ENCODE measurements at places on chromosomes 12 and 14. TPM values are rescaled to one million over a fixed set of nuclear protein-coding genes. Genes with fewer than 3 reads are reported as not detected.

Gene PCNX4
- 78.5 TPM for total RNA-seq

Gene POLE2
- 16.2 TPM for total RNA-seq

Gene MYO1A
- not detected for total RNA-seq

Gene MYBPC1
- 0.15 TPM for total RNA-seq

Gene KRT6C
- total RNA-seq = not detected

Gene GARIN6
- total RNA-seq = not detected

Gene PKP2
- 4.4 TPM for total RNA-seq

Gene AQP6
- 0.17 TPM for total RNA-seq

Gene KLRB1
- not detected for total RNA-seq

Gene MYH6
- not detected for total RNA-seq

Gene PDE3A
- 68.2 TPM for total RNA-seq

Gene RHEBL1
- total RNA-seq = 3.6 TPM

Gene RD3L
- total RNA-seq = not detected

Gene PTGDR
- total RNA-seq = not detected

Gene FAM181A
- not detected for total RNA-seq

Gene MYRFL
- total RNA-seq = not detected

Gene TMEM229B
- 0.20 TPM for total RNA-seq

Gene MYF6
- not detected for total RNA-seq

Gene PLA2G1B
- not detected for total RNA-seq

Gene CCDC197
- not detected for total RNA-seq

Gene SDS
- not detected for total RNA-seq

Gene CLEC2A
- not detected for total RNA-seq

Gene KRR1
- 46.8 TPM for total RNA-seq

Gene PELI2
- 44.6 TPM for total RNA-seq

Gene LPAR5
- not detected for total RNA-seq

Gene SOX5
- not detected for total RNA-seq

Gene SUDS3
- total RNA-seq = 45.8 TPM

Gene MANSC4
- not detected for total RNA-seq

Gene LMNTD1
- total RNA-seq = 0.15 TPM

Gene KCNK10
- total RNA-seq = 0.07 TPM

Gene KRT85
- total RNA-seq = not detected

Gene GZMB
- not detected for total RNA-seq

Gene TTLL5
- 16.2 TPM for total RNA-seq

Gene TMPRSS12
- total RNA-seq = not detected

Gene WNT1
- not detected for total RNA-seq

Gene CDH24
- 4.6 TPM for total RNA-seq

Gene CELA1
- not detected for total RNA-seq

Gene POLE
- 23.6 TPM for total RNA-seq

Gene COL2A1
- total RNA-seq = 4.8 TPM

Gene TAS2R10
- not detected for total RNA-seq

Gene SPATS2
- total RNA-seq = 30.4 TPM

Gene JAG2
- total RNA-seq = 6.3 TPM

Gene CLEC2D
- 1.5 TPM for total RNA-seq

Gene HECTD4
- 13.6 TPM for total RNA-seq

Gene PLEKHH1
- 12.5 TPM for total RNA-seq

Gene AMHR2
- 0.15 TPM for total RNA-seq

Gene KRT74
- not detected for total RNA-seq

Gene CFL2
- 43.4 TPM for total RNA-seq

Gene OR6C68
- not detected for total RNA-seq

Gene CCDC92
- total RNA-seq = 10.2 TPM

Gene TRMT61A
- total RNA-seq = 11.6 TPM

Gene ISM2
- total RNA-seq = 0.29 TPM

Gene LHX5
- 0.40 TPM for total RNA-seq

Gene ABCC9
- total RNA-seq = 42.3 TPM

Gene RNASE9
- total RNA-seq = not detected

Gene CCNT1
- 36.8 TPM for total RNA-seq

Gene FOXG1
- not detected for total RNA-seq

All from NCI-H460 (cell line).